ENCODE measurements at places on chromosomes 5 and 9.

DNA sequence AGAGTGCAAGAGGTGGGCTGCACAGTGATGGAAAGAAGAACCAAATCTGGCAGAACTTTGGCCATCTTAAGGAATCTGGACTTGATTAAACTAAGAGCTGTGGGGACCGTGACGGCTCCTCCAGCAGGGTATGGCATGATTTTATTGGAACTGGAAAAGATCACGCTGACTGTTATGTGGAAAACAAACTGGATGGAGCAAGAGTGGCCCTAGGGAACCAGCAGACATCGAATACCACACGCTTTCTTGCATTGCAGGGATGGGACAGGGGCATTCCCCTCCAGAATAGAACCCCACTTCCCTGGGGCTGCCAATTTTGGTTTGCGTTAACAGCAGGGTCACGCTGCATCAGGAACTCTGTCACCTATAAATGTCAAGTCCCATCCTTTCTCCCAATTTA lies 38.8 kb downstream of the INSYN2B start:
- DNase-seq = no peak

- DNase-seq = no peak
Observed at GRCh38 chr5:157350939-157351801, 85.2 kb downstream of the CYFIP2 start.

DNA sequence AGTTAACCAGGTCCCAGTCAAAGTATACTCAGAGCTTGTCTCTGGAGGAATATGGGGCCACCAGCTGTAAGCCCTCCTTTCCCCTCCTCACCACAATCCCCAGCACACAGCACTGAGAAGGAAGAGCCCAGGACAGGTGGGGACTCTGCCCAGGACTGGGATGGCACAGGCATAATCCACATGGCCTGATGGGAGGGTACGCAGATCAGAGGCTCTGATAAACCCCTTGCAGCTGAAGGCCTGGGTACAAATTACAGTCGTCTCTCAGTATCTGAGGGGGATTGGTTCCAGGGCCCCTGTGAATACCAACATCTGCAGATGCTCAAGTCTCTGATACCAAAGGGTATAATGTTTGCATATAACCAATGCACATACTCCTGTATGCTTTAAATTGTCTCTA lies 245.8 kb downstream of the CRB2 start:
- DNase-seq = no peak

- DNase-seq = no peak
Observed at GRCh38 chr9:32265037-32265436, 119.4 kb upstream of the ACO1 start.

- DNase-seq = no peak
Observed at GRCh38 chr9:104144336-104144735, 50.2 kb downstream of the SMC2 start.

DNA sequence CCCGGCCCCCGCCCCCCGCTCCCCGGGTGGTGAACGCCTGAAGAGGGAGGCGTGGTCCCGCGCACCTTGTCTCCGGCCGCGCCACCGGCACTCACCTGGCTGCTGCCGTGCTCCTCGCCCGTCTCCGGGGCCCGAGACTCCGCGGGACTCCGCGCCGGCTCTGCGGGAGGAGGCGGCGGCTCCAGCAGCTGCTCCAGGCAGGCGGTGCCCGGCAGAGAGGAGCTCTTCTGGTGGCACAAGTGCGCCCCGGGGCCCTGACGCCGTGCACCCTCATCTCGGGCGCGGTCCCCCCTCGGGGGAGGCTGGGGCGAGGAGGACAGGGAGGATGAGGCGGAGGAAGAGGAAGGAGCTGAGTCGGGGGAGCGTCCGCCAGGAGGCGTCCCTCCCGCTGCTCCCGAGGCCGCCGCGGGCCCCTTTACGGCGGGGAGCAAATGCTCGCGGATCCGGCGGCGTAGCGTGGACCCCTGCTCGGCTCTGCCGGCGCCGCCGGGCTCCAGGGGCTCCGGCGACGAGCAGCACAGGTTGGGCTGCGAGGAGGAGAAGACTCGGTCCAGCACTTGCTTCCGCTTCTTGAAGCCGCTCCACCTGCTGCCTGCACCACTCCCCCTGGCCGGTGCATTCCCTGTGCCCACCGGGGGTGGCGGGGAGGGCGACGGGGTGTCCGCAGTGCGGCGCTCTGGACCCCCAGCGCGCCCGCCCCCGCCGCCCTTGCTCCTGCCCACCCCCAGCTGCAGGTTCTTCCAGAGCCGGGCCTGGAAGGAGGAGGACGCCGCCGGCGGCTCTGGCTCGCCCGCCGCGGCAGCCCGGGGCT lies 928 bp downstream of the MCTP1 start:
- peak; percentile 20 for DNase-seq

DNA sequence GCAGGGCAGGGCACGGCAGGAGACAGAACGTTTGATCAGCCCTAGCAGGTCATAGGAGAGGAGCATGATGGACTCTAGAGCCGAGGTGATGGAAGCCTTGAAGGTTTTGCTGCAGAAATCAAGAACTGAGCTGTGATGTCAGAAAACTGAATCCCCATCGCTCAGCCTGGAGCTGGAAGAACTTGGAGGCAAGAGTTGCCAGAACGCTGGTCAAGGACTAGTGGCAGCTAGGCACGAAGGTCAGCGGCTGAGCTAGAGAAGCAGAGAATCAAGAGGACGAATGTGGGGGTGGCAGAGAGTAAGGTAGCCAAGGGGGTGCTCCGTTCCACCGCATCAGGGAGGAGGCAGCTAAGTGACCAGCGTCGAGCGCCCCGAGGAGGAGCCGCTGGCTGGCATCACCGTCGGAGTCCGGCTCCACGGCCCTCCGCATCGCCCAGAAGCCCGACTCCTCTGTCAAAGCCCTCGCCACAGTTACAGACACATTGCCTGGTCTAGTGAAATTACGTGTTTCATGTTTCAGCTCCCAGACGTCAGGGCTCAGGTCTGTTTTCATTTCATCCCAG lies 1.2 kb upstream of the GALNT10 start:
- no peak for DNase-seq

DNA sequence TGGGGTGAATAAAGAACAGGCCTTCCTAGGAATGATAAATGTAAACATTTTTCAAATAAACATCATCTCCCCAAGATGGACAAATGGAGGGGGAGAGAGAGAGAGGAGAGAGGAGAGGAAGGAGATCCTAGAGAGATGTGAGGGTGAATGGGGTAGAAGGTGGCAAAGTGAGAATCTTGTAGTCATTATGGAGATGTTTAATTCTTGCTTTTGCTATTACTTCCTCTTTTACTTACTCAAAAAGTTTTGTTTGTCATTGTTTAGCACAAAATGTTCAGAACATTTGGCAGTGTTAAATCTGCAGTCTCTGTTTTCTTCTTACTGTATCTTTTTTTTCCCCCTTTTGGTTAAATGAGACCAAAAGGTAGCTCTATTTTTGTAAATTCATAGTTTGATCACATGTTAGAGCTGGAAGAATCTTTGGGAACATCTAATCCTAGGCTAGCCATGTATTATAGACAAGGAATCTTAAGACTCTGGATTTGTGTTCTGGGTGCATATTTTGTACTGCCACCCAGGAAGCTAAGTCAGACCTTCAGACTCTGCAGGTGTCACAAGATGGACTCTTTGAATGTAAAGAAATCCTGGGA lies 266.1 kb downstream of the NTRK2 start:
- no peak for DNase-seq

- DNase-seq = no peak
Observed at GRCh38 chr9:20499013-20499412, 123.3 kb downstream of the MLLT3 start.

Data from dorsolateral prefrontal cortex (tissue), 122 donors.